Activated CD4-positive, alpha-beta T cell treated with anti-CD3 and anti-CD28 coated beads for 24 hours (primary cell): ENCODE measurements at places on chromosomes 5 and 9.

DNA sequence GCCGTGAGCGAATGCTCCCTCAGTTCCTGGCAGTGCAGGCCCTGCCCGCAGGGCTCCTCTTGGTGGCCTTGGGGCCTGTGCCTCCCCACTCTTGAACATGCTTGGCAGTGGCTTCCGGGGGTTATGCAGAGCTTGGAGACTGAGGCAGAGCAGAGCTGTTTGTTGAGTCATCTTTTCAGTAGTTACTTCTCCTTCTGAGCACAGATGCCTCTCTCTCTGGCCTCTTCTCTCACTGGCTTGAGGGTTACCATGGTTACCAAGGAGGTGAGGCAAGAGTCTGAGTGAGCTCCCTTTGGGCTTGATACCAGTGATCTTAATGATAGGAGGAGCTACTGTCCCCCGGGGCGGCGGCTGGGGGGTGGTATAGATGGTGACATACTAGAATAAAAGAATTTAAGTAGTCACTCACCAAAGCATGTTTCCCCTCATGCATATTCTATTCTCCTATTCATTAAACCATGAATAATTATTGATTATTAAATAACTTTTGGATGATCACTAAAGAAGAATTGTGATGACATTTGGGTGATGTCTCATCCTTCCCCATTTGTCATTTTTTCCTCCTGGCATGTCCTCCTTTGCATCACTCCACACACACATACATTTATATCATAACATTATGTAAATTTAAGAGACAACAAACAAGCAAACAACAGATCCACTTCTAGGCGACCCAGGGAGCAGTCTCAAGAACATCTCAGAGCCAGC is 111.1 kb downstream of the ARHGAP26 start:
- no peak for DNase-seq

GRCh38 chr5:2748179-2748860 is 3.2 kb downstream of the IRX2 start:
- no peak for DNase-seq

DNA sequence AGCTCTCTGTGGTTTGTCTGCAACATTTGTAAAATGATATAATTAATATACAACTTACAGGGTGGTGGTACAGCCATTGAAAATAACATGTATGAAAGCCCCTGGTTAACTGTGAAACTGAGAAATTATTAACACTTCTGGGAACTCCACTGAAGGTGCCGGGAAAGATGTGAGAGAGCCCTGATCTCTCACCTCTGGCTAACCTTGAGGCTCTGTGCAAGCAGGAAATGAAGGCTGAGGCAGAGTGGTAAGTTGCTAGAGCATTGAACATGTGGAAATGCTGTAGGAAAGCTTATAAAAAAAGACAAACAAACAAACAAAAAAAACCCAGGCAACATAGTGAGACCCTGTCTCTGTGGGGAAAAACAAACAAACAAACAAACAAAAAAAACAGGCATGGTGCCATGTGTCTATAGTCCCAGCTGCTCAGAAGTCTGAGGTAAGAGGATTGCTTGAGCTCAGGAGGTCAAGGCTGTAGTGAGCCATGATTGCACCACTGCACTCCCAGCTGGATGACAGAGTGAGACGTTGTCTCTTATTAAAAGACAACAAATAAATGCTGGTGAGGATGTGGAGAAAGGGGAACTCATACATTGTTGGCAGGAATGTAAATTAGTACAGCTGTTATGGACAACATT is 7.5 kb downstream of the CATSPER3 start:
- DNase-seq, result no peak

- DNase-seq, result no peak
Observed at GRCh38 chr5:78519198-78519941, 129.2 kb downstream of the LHFPL2 start.

DNA sequence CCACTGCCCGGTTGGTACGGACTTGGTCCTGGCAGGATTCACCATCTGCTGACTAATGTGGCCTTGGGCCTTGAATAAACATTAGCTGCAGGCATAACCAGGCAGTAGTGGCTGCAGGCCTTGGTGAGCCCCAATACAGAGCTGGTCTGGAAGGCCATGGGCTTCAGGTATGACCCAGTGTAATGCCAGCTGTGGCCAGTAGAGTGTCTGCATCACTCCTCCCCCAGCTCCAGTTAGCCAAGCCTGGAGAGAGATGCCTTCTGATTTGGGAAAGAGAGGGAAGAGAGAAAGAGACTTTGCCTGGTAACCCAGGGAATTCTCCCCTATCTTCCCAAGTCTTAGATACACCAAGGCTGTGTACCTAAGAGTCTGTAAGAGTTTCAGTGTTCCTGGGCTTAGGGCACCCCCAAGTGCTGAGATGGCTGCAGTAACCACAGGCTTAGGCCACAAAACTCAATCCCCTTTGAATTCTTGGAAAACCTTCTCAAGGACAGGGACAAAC is 5.6 kb upstream of the C5 start:
- DNase-seq, result no peak

DNA sequence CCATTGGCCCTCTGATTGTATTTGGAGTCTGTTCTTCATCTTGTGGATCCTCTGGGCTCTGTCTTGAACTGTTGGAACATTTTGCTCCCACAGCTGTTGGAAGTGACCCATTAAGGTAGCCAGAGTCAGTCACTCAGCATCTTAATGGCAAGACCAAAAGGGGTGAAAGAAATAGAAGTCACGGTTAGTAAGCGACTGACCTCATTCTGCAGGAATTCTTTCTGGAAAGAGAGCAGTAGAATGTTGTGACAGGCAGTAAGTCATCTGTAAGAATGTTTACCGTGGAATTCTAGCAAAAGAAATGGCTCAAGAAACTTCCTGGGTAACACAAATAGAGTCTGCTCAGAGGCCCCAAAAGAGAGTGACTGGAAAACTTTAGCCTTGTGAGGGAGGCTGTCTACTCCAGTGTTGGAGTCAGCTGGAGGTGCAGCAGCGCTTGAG is 28.6 kb upstream of the TNC start:
- DNase-seq, result no peak

DNA sequence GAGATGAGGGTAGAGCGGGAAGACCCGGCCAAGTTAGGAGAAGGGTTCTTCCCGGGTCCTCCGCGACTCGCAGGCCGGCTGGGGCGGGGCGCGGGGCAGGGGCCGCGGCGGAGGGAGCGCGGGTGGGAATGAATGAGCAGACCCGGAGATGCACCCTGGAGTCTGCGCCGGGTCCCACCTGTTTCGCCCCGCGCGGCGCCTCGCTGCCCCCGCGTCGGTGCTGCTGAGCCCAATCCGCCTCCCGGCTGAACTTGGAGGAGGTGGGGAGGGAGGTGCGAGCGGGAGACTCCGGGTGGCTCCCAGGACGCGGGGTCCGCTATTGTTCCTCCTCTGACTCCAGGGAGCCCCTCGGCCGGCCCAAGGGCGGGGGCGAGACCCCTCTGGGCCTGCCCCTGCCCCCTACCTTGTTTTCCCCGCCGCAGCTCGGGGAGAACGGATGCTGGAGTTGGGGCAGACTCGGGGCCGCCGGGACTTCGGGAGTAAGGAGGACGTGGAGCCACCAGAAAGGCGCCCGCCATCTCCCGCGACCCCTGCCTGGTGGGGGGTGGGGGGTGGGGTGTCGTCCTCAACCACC is 659 bp downstream of the RAI14 start:
- no peak for DNase-seq

DNA sequence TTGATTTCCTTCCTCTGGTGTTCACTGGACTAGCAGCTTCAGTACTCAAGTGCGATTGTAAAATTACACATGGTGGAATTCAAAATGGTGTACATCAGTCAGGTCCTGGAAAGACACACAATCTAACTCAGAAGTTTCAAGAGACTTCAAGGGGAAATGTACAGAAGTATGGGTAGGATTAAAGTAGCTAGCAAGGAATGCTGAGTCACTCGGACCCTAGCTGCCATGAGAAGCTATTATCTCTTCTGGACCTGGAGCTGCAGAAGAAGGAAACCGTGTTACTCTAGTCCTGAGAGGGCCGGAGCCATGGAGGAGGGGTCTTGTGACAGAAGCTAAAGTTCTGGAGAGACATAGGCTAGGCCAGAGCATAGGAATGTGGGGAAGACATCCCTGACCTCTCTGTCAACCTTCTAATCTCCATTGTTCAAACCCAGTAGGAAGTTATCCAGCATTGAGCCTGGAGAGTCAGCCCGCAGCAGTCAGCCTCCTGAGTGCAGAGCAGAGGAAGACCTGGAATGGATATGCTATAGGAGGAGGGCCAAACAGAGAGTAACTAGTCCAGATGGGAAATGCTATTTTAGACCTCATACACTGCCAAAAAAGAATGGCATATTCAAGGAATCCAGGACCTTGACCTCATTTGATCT is 84.3 kb downstream of the GHR start:
- no peak for DNase-seq

GRCh38 chr9:73780916-73781315 is 629.3 kb downstream of the ANXA1 start:
- no peak for DNase-seq

- no peak for DNase-seq
Observed at GRCh38 chr9:88523056-88523455, 11.9 kb upstream of the NXNL2 start.

DNA sequence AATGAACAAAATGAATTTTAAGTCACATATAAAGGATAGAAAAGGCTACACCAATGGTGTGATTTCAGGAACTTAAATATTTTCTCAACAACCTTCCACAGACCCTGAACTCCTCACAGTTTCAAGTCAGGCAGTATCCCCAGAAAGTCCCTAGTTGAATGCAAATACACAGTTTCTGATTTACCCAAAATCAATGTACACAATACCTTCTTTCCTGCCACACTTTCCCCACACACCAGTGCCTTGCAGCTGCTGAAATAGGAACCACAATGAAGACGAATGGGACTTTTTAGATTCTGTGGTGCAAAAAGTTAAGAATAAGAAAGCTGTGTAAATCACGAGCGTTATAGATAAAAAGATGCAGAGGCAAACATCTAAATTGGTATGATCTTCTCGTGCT is 552.4 kb upstream of the MEF2C start:
- no peak for DNase-seq

- DNase-seq, result no peak
Observed at GRCh38 chr5:74810915-74811314, 43.9 kb downstream of the NSA2 start.

GRCh38 chr9:20636888-20637440 is 14.7 kb upstream of the MLLT3 start:
- no peak for DNase-seq

GRCh38 chr5:156340893-156341292 is 13.9 kb downstream of the SGCD start:
- DNase-seq, result no peak

DNA sequence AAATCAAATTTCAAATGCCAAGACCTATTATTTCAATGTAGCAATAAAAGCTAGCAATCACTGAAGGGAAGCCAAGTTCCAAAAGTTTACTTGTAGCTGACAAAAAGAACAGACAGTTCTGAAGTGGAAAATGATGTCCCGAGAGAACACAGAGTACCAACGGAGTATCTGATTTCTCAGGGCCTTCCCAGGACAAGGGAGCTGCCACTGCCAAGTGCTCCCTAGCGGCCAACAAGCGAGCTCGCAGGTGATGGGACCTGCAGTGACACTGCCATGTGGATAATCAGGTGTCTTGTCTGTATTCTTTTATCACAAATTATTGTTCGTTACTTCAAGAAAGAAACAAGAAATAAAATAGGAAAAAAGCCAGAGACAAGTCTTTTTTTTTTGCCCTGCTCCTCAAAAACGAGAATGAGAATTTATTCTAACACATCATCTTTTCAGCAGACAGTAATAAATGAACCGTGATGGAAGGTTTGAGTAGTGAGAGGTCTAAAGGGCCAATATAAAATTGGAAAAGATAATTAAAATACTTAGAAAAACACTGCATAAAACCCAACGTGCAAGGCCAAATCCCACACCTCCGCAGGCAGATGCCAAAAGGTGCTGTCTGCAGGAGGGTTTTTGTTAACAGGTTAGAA is 159.4 kb downstream of the MYO10 start:
- DNase-seq, result no peak

GRCh38 chr5:31853398-31854135 is 214.6 kb downstream of the PDZD2 start:
- DNase-seq, result no peak

- no peak for DNase-seq
Observed at GRCh38 chr5:1513326-1514026, 10.3 kb downstream of the LPCAT1 start.

GRCh38 chr9:36093384-36093783 is 43.1 kb upstream of the GLIPR2 start:
- DNase-seq, result no peak

GRCh38 chr5:126954981-126955380 is 75.4 kb downstream of the MARCHF3 start:
- no peak for DNase-seq

DNA sequence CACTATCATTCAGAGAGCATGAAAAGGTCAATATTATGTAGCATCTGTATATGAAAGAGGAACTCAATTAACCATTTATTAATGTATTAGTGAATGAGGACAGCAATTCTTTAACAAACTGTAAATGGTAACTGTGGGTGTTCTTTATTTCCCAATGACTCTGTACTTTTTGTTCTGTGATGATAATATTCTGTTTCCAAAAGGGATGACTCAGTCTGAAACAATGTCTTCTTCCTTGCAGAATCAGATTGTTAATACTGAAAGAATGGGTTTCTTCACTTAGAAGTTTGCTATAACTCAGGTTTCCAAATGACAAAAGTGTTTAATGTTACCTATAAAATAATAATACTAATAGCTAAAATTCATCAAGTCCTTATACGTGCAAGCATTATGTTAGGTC is 1518.7 kb upstream of the WWC1 start:
- no peak for DNase-seq

DNA sequence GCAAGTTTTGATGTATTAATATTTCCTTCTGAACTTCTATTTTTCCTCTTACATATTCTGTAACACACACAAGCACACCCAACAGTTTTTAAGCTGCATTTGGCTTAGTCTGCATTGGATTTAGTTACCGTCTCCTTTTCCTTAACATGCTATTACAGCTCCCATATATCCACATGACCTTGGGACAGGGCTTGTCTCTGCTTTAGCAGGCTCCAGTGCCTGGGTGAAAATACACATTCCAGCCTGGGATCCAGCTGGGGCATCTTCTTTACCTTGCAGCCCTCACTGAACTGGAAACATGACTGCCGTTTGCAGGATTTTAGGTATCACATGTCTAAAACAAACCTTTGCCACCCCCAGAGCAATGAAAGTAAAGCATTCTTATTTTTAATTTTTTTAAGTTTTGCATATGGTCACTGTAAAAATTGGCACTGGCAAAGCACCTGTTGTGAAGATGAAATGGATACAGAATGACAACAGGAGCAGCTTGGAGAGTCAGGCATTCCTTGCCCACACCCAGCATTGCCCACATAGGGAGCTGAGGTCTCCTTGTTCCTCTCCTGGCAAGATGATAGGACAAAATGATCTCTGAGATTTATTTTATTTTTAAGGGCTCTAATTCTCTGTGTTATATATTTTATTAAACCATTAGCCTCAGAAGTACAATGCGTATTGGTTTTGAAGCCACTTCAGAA is 4.0 kb downstream of the GADD45G start:
- DNase-seq, result no peak
